Activated CD4-positive, alpha-beta T cell treated with anti-CD3 and anti-CD28 coated beads for 36 hours (primary cell): ENCODE measurements at places on chromosomes 1 and 21. TPM values are rescaled to one million over a fixed set of nuclear protein-coding genes. Genes with fewer than 3 reads are reported as not detected.

The ADCY10 gene
- total RNA-seq, result 0.11 TPM

The AGT gene
- total RNA-seq, result not detected

The C1orf167 gene
- total RNA-seq, result not detected

The S100A9 gene
- total RNA-seq, result not detected

The SAMD11 gene
- not detected for total RNA-seq

The CYP4A22 gene
- not detected for total RNA-seq

The LPAR3 gene
- 0.21 TPM for total RNA-seq

The PALMD gene
- total RNA-seq, result not detected

The SMPDL3B gene
- 0.55 TPM for total RNA-seq

The MPL gene
- total RNA-seq, result not detected

The CELF3 gene
- total RNA-seq, result not detected

The DNASE2B gene
- not detected for total RNA-seq

The HPDL gene
- 17.9 TPM for total RNA-seq

The AVPR1B gene
- not detected for total RNA-seq

The PM20D1 gene
- 0.58 TPM for total RNA-seq

The UBAP2L gene
- 255 TPM for total RNA-seq

The ERICH3 gene
- total RNA-seq, result not detected

The DMRTB1 gene
- total RNA-seq, result 0.23 TPM

The TAF1A gene
- 21.1 TPM for total RNA-seq

The PCBP3 gene
- total RNA-seq, result 12.2 TPM

The DMBX1 gene
- total RNA-seq, result not detected

The SPRR4 gene
- not detected for total RNA-seq

The AMY1B gene
- total RNA-seq, result not detected

The FHAD1 gene
- total RNA-seq, result 0.21 TPM

The SCP2 gene
- 67.1 TPM for total RNA-seq

The ERRFI1 gene
- 1.5 TPM for total RNA-seq

The MTARC1 gene
- total RNA-seq, result not detected

The S100A12 gene
- not detected for total RNA-seq

The KRTAP21-2 gene
- not detected for total RNA-seq

The LDLRAD1 gene
- total RNA-seq, result not detected

The KPRP gene
- not detected for total RNA-seq

The SPATA46 gene
- not detected for total RNA-seq

The ADORA3 gene
- not detected for total RNA-seq

The KANK4 gene
- not detected for total RNA-seq

The KCND3 gene
- not detected for total RNA-seq

The OTUD7B gene
- 20.1 TPM for total RNA-seq

The C1QC gene
- total RNA-seq, result not detected

The CFHR2 gene
- not detected for total RNA-seq

The STUM gene
- total RNA-seq, result not detected

The GJB5 gene
- total RNA-seq, result not detected

The TRIM45 gene
- total RNA-seq, result 0.37 TPM

The CORT gene
- total RNA-seq, result 0.16 TPM

The VANGL1 gene
- total RNA-seq, result 3.4 TPM

The NPHS2 gene
- not detected for total RNA-seq

The HHAT gene
- total RNA-seq, result 0.84 TPM

The WDTC1 gene
- total RNA-seq, result 19.3 TPM

The VTCN1 gene
- total RNA-seq, result not detected

The AADACL3 gene
- not detected for total RNA-seq

The HRNR gene
- total RNA-seq, result not detected

The SPRR5 gene
- total RNA-seq, result not detected

The DAB1 gene
- not detected for total RNA-seq

The FCRL4 gene
- total RNA-seq, result not detected

The WNT4 gene
- not detected for total RNA-seq
